Ovary (tissue), 10 donors: ENCODE measurements at places on chromosomes 2 and 18. TPM values are rescaled to one million over a fixed set of nuclear protein-coding genes. Genes with fewer than 3 reads are reported as not detected.

Gene LBX2
- 0.15 TPM for polyA plus RNA-seq

Gene LYG2
- not detected for polyA plus RNA-seq

Gene C2orf76
- polyA plus RNA-seq = 24.1 TPM

Gene CCDC141
- polyA plus RNA-seq = 0.50 TPM

Gene L3MBTL4
- polyA plus RNA-seq = 5.4 TPM

Gene GPN1
- polyA plus RNA-seq = 48.3 TPM

Gene SFXN5
- 4.3 TPM for polyA plus RNA-seq

Gene C2orf74
- 22.1 TPM for polyA plus RNA-seq

Gene STK16
- polyA plus RNA-seq = 29.4 TPM

Gene ICA1L
- 6.3 TPM for polyA plus RNA-seq

Gene GREB1L
- polyA plus RNA-seq = 2.4 TPM

DNA sequence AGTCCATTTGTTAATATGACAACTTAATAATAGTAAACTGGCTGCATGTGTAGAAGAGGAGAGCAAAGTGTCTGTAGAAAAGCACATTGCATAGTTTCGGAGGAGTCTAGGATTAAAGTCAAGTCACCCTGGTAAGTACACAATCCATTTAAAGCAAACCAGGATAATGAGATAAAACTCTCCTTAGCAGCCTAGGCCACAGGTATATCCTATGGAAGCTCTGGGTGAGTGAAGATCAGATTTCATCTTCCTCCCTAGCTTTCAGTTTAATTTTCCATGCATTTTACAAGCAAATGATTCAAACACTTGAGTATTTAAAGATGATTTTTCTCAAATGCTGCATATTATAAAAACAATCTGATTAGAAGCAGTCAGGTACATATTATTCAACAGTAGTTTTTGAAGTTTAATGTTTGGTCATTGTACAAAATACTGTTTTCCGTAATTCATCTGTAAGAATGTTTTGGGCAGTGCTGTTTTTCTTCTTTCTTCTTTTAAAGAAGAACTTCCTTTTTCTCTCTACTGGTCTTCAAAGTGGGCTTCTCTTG is 10.2 kb downstream of the CERS6 start:
- no peaks in the 10 kb centered on the region for H3K36me3 ChIP-seq
- H3K27ac ChIP-seq = no peak overlapping the region
- H3K4me1 ChIP-seq = peaks cover 10% of the 10 kb centered on the region
- no peaks in the 10 kb centered on the region for H3K27me3 ChIP-seq
- no peak for DNase-seq
- no peak overlapping the region for H3K4me3 ChIP-seq

- H3K27me3 ChIP-seq = no peaks in the 10 kb centered on the region
- peaks cover 5% of the 10 kb centered on the region for H3K4me1 ChIP-seq
- no peak overlapping the region for H3K4me3 ChIP-seq
- DNase-seq = no peak
- no peaks in the 10 kb centered on the region for H3K36me3 ChIP-seq
These were observed 211.6 kb upstream of the TNP1 start for GRCh38 chr2:217071416-217071815.

- H3K36me3 ChIP-seq = no peaks in the 10 kb centered on the region
- DNase-seq = no peak
- H3K27me3 ChIP-seq = no peaks in the 10 kb centered on the region
- H3K4me3 ChIP-seq = no peak overlapping the region
These were observed 81.7 kb upstream of the HK2 start for GRCh38 chr2:74751981-74752851.

DNA sequence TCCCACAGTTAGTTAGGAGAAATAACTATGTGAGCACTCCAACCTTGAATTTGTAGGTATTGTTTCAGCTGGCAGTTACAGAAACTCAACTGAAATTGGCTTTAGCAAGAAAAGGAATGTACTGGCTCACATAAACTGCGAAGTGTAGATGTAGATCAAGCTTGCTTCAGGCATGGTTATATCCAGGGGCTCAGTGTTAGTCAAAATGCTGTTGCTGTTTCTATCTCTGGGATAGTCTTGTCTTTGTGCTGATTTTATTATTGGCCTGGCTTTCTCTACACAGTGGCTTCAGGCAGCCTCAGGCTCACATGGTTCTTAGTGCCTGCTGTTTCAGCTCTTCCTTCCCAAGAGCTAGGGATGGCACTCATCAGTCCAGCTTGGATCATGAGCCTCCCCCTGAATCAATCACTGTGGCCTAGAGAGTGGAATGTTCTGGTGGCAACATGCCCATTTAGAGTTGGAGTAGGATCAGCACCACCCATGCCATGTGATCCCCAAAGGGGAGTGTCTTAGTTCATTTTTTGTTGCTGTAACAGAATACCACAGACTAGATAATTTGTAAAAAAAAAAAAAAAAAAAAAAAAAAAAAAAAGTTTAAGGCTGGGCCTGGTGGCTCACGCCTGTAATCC is 69.1 kb upstream of the FOXI3 start:
- H3K27ac ChIP-seq = no peak overlapping the region
- no peaks in the 10 kb centered on the region for H3K36me3 ChIP-seq
- H3K27me3 ChIP-seq = no peaks in the 10 kb centered on the region

GRCh38 chr18:11991021-11991795 is 9.9 kb downstream of the IMPA2 start:
- H3K27me3 ChIP-seq = no peaks in the 10 kb centered on the region
- no peaks in the 10 kb centered on the region for H3K36me3 ChIP-seq
- no peak overlapping the region for H3K4me3 ChIP-seq
- peaks cover 4% of the 10 kb centered on the region for H3K4me1 ChIP-seq
- DNase-seq = no peak

- no peaks in the 10 kb centered on the region for H3K27me3 ChIP-seq
- DNase-seq = no peak
- no peak overlapping the region for H3K4me3 ChIP-seq
These were observed 72.3 kb downstream of the CCDC138 start for GRCh38 chr2:108858894-108859293.

GRCh38 chr2:191230174-191230573 is 15.0 kb upstream of the MYO1B start:
- peaks cover 2% of the 10 kb centered on the region for H3K4me1 ChIP-seq
- no peaks in the 10 kb centered on the region for H3K36me3 ChIP-seq
- no peak for DNase-seq
- H3K27ac ChIP-seq = no peak overlapping the region
- H3K4me3 ChIP-seq = no peak overlapping the region

GRCh38 chr2:165240916-165241315 is 1.7 kb downstream of the SCN2A start:
- DNase-seq = no peak
- H3K36me3 ChIP-seq = no peaks in the 10 kb centered on the region
- no peaks in the 10 kb centered on the region for H3K4me1 ChIP-seq
- no peak overlapping the region for H3K27ac ChIP-seq
- no peaks in the 10 kb centered on the region for H3K27me3 ChIP-seq

DNA sequence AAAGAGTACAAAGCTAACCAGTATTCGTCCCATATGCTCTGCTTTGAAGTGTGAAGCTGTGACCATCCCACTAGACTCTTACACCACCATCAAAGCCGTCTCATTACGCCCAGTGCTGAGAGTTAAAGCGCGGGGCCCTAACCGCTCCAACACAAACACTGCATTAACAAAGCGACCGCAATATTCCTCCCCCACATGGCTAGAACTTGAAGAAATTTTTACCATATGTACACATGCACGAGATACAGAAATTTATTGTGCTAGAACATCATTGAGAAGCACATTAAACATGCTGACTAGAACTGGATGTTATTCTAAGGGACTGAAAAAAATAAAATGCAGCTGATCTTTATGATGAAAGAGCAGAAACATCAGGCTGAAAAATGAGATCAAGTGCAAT is 20.5 kb downstream of the FTCDNL1 start:
- H3K4me1 ChIP-seq = no peaks in the 10 kb centered on the region
- no peak overlapping the region for H3K27ac ChIP-seq
- no peaks in the 10 kb centered on the region for H3K36me3 ChIP-seq
- no peak for DNase-seq

DNA sequence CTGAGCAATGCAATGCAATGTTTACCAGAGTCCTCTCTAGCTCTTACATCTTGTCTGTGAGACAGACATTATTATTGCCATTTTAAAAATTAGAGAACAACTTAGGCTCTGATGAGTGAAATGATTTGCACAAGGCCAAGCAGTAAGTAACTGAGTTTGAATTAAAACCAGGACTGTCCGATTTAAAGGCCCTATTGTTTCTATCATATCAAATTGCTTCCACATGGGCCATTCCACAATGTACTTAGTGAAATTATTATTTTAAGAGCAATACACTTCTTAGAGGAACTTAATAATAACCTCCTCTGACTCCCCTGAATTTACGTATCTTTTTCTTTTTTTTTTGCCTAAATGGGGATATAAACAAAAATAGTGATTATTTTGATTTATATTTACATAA is 64.6 kb downstream of the PLCL1 start:
- H3K4me1 ChIP-seq = no peaks in the 10 kb centered on the region
- H3K4me3 ChIP-seq = no peak overlapping the region
- no peaks in the 10 kb centered on the region for H3K36me3 ChIP-seq
- DNase-seq = no peak
- no peak overlapping the region for H3K27ac ChIP-seq
- H3K27me3 ChIP-seq = no peaks in the 10 kb centered on the region

DNA sequence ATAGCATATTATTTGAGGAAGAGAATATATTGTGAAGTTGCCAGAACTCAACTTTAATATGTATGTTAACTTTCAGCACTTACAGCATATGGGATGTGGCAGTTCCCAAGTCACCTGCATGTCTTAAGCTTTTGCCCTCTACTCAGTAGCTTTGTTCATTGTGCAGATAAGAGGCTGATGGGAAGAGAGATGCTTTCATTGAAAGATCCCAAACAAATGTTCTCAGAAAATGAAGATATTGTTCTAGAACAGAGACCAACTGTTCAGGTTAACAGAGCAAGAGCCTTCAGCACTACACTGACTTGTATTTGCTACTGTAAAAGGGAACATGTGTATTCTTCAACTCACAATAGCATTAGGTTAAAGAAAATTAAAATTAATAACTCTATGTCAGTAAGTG is 28.1 kb downstream of the GAREM1 start:
- no peak for DNase-seq
- no peak overlapping the region for H3K27ac ChIP-seq
- peaks cover 2% of the 10 kb centered on the region for H3K4me1 ChIP-seq
- H3K27me3 ChIP-seq = no peaks in the 10 kb centered on the region
- H3K4me3 ChIP-seq = no peak overlapping the region
- no peaks in the 10 kb centered on the region for H3K36me3 ChIP-seq

DNA sequence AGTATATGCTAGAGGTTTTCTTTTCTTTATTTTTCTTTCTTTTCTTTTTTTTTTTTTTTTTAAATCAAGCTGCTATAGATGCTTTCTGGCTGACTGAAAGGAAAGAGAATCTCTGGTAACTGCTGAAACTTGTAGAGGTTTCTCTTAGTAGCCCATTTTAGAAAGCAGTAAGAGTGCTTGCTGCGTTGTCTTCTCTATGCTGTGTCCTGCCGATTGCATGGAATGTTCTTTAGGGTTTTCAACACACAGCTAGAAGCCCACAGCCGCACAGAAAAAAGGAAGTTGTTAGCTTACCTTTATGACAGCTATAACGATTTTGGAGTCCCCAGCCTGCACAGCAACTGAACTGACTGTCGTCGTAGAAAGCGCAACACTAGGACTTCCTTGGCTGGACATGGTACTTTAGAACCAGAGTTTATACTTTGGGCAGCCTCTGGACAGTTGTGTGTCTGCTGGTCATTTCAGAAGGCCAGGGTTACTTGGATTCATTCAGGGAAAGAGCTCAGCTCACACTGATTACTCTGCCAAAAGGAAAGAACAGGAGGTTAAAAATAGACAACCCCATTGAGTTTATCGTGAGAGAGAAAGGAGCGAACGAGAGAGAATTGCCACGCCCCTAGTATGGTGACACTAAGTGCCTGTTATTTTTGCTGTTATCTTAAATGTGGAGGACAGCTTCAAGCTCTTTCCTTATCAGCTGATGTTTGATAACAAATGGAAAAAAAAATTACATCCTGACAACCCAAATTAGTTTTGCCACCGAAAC is at the start of gene CCDC141:
Gene CCDC141, minus strand, starts transcription at position 592 of the 766 bp plus-strand sequence. Its CDS starts 196 bp downstream, at position 396.
- no peaks in the 10 kb centered on the region for H3K36me3 ChIP-seq
- H3K27me3 ChIP-seq = no peaks in the 10 kb centered on the region
- H3K4me1 ChIP-seq = peaks cover 3% of the 10 kb centered on the region
- DNase-seq = no peak
- H3K4me3 ChIP-seq = no peak within 1 kb of the TSS

- no peak overlapping the region for H3K27ac ChIP-seq
- H3K27me3 ChIP-seq = no peaks in the 10 kb centered on the region
These were observed 370.3 kb downstream of the SETBP1 start for GRCh38 chr18:45050712-45051601.

- H3K4me3 ChIP-seq = no peak overlapping the region
- no peaks in the 10 kb centered on the region for H3K36me3 ChIP-seq
- DNase-seq = no peak
- H3K27me3 ChIP-seq = no peaks in the 10 kb centered on the region
- H3K4me1 ChIP-seq = no peaks in the 10 kb centered on the region
- H3K27ac ChIP-seq = no peak overlapping the region
These were observed 439.3 kb upstream of the MAP2 start for GRCh38 chr2:208984376-208985090.

DNA sequence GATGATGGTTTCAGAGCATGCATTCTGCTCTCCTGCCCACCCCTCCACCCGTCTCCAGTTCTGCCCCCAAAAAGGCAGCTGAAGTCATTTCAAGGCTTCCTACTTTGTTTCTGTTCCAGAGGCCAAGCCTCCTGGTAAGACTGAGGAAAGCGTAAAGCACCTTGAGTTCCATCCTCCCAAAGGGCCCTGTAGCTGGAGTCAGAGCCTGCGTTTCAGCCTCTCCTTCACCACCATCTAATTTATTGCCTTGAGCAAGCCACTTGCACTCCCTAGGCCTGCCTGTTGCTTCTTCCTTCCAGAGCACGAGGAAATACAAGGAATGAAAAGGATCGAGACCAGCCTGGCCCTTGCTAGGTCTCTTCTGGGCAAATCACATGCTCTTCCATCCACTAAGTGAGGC is 244.2 kb upstream of the RAB12 start:
- no peak for DNase-seq
- peaks cover 6% of the 10 kb centered on the region for H3K4me1 ChIP-seq
- H3K27me3 ChIP-seq = no peaks in the 10 kb centered on the region
- no peak overlapping the region for H3K4me3 ChIP-seq
- no peak overlapping the region for H3K27ac ChIP-seq
- H3K36me3 ChIP-seq = no peaks in the 10 kb centered on the region

DNA sequence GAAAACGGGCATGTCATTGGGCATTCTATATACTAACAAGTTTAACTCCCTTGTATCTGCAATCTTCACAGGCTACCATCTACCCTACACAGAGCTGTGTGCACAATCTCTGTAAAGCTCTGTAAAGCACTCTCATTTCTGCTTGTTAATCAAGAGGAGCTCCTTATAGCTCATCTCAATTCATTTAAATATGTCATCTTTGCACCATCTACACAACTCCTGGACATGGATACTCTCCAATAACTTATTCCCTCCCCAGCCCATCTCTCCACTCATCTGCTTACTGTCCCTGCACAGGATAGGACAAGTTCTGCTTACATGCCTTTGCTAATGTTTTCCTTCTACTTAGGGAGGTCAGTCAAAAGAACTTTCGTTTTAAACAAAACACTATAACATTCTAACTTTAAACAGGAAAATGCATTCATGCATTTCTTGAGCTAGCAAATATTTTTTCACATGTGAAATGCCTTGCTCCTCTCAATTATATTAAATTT is 61.4 kb downstream of the DPP4 start:
- H3K4me1 ChIP-seq = peaks cover 3% of the 10 kb centered on the region
- DNase-seq = no peak
- H3K27ac ChIP-seq = no peak overlapping the region
- no peak overlapping the region for H3K4me3 ChIP-seq
- H3K27me3 ChIP-seq = no peaks in the 10 kb centered on the region

- H3K4me3 ChIP-seq = no peak overlapping the region
- H3K27ac ChIP-seq = no peak overlapping the region
- no peak for DNase-seq
- no peaks in the 10 kb centered on the region for H3K36me3 ChIP-seq
These were observed 59.7 kb downstream of the XDH start for GRCh38 chr2:31354837-31355236.
